Renal cortical epithelial cell (primary cell): ENCODE measurements at places on chromosomes 6 and 20.

DNA sequence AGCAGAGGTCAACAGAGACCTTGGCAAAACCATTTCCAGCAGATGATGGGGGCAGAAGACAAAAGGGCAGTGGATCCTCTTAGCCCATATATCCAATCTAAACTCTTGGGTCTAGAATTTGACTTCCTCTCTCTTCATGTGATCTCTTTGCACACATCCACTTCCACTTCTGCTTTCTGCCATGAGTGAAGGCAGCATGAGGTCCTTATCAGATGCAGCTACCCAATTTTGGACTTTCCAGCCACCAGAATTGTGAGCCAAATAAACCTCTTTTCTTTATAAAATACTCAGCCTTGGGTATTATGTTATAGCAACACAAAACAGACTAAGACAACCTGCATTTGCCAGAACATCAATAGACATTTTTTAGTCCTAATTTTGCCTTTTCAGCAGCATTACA, 191.6 kb downstream of the ADAT2 start:
- no peak for DNase-seq

GRCh38 chr6:139446768-139447655, 72.6 kb upstream of the CITED2 start:
- peak; percentile 49 for DNase-seq

DNA sequence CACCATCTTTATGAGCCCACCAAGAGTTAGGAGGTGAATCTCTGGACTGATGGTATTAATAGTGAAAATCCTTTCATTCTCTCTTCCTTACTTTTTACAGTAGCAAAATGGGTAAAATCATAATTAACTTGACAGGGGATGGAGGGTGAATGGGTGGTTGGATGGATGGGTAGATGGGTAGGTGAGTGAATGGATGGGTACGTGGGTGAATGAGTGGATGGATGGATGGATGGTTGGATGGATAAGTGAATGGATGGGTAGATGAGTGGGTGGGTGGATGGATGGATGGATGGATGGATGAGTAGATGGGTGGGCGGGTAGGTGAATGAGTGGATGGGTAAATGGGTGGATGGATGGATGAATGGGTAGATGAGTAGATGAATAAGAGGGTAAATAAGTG, 63.2 kb downstream of the BMP7 start:
- no peak for DNase-seq

- peak; percentile 69 for DNase-seq
These were observed 726 bp downstream of the FLRT3 start for GRCh38 chr20:14336686-14337085.

GRCh38 chr20:41150664-41151063, 13.3 kb downstream of the PLCG1 start:
- DNase-seq: no peak

DNA sequence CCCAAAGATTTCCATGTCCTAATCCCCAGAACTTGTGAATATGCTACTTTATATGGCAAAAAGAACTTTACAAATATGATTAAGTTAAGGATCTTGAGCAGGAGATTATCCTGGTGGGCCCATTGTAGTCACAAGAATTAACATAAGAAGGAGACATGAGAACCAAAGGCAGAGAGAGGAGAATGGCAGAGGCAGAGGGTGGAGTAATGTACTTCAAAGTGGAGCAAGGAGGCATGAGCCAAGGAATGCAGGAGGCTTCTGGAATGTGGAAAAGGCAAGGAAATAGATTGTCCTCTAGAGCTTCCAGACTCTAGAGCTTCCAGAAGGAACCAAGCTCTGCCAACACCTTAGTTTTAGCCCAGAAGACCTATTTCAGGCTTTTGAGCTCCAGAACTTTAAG, 147.4 kb downstream of the MOXD1 start:
- DNase-seq: no peak

DNA sequence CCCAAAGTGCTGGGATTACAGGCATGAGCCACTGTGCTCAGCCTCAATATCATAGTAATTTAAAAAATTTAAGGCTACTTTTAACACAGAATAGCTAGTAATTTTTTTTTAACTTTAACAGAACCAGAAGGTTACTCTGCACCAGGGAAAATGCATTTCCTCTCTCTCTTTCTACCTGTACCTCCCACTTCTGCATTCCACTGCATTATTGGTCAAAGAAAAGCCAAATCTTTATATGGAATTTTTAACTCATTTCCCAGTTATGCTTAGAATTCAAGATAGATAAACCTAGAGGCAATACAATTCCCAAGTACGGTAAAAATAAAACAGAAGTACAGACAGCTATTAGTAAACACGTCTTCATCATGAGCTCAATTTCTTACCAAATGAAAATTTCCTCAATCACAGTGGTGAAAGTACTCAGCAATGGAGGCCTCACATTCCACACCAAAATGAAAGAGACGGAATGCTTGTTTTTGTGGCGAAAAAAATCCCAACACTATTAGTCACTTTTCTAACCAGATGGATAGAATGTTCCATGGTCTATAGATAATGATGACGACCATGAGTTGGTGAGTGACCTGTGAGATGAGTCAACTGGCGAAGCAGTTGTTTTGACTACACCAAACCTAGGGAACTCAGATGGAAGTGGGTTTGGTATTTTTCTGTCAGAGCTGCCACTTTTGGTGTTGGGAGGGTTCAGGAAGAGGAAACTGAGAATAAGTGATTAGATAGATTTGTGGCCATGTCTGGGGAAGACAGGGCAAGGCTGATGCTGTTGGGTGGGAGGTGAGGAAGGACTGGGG, 104.7 kb upstream of the SGK1 start:
- DNase-seq: peak; percentile 99

GRCh38 chr6:14883921-14884320, 361.9 kb upstream of the JARID2 start:
- DNase-seq: no peak

- DNase-seq: peak; percentile 97
These were observed 53.8 kb downstream of the PCNA start for GRCh38 chr20:5065879-5066383.

DNA sequence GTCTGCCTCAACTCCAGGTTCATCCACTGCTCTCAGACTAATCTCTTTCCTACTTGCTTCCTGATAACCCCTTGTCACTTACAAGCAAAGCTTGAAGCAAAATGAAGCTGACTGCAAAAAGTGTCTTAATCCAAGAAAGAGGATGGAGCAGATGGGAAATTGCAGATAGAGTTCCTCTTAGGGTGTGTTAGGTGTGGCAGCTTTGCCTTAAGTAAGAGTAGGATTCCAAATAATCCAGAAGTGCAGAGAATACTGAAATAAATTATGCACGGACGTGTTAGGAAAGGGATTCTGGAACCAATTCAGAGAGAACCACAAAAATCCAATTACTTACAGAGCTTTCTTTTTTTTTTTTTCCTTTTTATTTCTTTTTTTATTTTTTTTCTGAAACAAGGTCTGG, 6.1 kb upstream of the RPL7L1 start:
- no peak for DNase-seq

DNA sequence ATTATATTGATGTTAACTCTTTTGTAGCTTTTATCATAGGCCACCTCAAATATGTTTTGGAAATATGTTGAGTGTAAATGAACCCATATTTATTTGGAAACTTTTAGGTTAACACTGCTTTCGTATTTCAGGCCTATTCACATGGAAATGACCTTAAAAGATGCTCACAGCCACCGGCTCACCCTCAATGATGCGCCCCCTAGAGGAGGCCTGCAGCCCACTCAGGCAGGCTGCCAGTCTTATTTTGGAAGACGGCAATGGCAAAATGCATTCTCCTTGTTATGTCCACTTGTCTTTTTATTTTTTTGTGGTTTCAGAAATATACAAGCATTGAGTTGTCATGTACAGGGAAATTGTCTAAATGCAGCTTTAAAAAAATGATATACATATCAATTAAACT, 869.7 kb downstream of the PHF3 start:
- DNase-seq: no peak

DNA sequence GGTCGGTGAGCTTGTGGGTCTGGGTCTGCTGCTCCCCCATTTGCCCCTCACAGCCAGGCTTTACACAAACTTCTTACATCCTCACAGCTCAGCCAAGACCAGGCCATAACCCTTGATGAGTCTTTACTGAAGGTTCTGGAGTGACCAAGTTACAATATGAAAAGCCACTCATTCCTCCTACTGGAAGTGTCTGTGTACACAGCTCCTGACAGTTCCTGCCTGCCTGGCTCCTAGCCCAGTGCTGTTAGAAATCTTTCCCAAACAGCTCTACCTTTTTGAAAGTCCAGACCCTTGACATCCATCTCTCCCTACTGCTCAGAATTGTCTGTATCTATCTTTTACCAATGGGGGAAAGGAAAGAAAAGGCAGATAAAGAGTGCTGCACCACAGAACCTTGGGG, 106.9 kb downstream of the PAX1 start:
- no peak for DNase-seq

DNA sequence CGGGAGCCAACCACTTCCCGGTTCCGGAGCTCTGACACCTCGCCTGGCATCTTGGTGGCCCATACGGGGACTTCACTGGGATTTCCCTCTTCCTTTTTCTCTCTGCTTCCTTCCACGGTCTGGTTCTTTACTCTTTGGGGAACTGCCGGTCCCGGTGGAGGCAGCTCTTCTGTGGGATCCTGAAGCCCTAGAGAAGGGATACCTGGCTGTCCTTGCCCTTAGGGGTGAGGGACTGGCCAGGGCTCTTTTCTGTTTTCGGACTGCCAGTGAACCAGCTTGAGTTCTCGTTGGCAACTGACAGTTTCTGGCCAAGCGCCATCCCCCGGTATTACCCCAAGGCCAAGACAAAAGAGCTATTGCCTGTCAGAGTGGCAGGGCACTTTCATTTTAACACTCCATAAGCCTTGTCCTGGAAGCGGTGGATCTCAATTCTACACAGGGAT, 880 bp upstream of the CPXM1 start:
- DNase-seq: no peak

- DNase-seq: peak; percentile 39
These were observed 47.7 kb downstream of the AKAP7 start for GRCh38 chr6:131182991-131183425.

GRCh38 chr6:129890164-129890563, 29.0 kb upstream of the TMEM244 start:
- peak; percentile 69 for DNase-seq

DNA sequence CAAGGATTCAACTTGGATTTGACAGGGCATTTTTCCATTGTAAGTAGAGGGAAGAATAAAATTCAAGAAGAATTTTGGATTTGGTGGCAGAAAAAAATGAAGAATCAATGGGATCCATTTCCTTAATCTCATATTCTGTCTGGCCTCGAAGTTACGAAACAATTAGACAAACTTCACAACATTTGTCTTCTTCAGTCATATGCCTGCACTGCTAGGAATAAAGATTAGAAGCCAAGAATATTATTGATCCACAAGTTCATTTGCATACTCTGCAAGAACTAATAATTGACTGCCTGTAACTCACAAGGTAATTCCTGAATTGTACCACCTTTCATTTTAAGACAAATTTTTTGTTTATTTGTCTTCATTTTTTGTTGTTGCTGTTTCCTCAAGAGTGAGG, 486.2 kb downstream of the HAO1 start:
- DNase-seq: no peak

DNA sequence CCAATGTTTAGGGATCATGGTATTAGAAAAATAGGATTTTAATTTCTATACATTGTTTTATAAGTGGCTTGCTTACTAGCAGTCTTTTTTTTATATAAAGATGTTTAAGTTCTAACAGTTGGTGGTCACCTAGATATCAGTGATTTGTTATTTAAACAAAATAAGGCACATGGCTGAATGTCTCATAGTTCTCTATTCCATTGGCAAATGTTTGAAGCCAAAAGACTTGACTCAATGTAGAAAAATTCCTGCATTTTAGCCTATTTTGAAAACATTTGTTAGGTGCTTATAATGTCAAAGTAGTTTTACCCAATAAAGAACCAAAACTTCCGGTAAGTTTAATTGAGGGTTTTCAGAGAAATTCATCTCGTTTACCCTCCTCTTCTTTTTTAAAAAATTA, 26.8 kb downstream of the MAPK14 start:
- DNase-seq: no peak

DNA sequence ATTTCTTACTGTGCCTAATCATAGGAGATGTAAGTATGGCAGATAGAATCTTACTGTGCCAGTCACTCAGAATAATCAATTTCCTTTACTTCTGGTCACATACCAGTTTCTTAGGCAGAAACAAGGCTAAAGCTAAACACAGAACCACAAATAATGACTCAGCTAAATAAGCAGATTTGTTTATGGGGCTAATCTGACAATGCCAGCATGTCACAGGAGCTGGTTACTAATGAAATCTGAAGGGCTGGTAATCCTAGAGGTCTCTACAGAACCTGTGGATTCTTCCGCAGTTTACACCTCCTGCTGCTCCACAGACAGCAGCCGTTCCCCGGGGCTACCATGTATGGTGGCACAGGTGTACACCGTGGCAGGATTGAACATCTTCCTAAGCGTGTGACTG, 80.8 kb downstream of the LYRM4 start:
- peak; percentile 55 for DNase-seq

DNA sequence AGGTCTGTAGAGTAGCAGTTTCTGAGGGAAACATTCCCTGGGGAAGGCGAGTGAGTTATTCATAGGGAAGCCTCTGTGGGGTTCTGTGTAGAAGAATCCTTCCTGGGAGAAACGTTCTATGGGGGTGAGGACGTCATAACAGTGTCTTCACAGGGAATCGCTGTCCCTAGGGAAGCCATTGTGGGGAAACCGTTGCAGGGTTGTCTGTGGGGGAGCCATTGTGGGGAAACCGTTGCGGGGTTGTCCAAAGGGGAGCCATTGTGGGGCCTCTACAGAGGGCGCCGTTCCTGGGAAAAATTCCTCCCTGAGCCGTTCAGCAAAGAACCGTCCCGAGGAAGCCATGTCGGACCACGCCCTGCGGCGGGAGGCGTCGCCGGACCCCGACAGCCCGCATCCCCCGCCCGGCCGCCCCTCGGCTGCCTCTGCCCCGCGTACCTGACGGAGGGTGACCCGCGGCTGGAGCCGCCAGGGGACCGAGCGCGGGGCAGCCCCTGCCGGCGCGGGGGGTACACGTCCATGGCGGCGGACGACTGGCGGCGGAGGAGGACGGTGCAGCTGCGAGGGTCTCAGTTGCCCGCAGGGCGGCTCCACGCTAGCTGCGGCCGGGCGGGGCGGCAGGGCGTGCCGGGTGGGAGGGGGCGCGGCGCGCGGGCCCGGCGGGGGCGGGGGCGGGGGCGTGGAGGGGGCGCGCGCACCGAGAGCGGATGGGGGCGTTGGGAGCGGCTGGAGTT, at the start of gene DNAAF9:
DNAAF9 (minus strand) TSS at position 630 of the 731 bp plus-strand sequence; CDS start at position 518, 112 bp downstream.
- peak; percentile 18 for DNase-seq

DNA sequence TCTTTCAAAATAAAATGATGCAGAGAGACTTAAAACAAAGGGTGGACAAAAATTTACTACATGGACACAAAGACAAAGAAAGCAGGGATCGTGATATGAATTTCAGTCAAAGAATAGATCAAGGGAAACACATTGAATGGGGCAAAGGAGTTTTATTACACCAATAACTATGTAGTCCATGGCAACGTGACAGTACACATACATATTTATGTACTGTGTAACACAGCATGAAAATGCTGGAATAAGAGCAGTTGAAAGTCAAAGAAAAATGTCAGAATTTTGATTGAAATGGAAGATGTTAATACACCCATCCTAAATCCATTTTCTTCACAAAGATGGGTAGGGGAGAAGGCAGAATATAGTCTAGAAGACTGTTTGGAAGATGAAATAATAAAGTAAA, 9.4 kb upstream of the RIN2 start:
- no peak for DNase-seq
